ENCODE measurements at places on chromosomes 3 and 15. TPM values are rescaled to one million over a fixed set of nuclear protein-coding genes. Genes with fewer than 3 reads are reported as not detected.

Gene CNTN6
- total RNA-seq: not detected

Gene FURIN
- 82.8 TPM for total RNA-seq

Gene TGM5
- not detected for total RNA-seq

Gene FAM98B
- total RNA-seq: 5.8 TPM

Gene GALNT15
- total RNA-seq: 0.86 TPM

Gene TLR9
- total RNA-seq: not detected

Gene GNAT1
- not detected for total RNA-seq

Gene MESP2
- total RNA-seq: under 0.01 TPM

Gene SLC15A2
- total RNA-seq: under 0.01 TPM

Gene NR2F2
- total RNA-seq: 30.3 TPM

Gene TMEM87A
- 54.1 TPM for total RNA-seq

Gene PARP15
- total RNA-seq: not detected

Gene NOX5
- 0.29 TPM for total RNA-seq

Gene SPTBN5
- 0.18 TPM for total RNA-seq
